ENCODE measurements at places on chromosomes 3 and 15.

GRCh38 chr3:187903697-187904096 lies 158.4 kb upstream of the BCL6 start:
- no peak for DNase-seq

GRCh38 chr3:109225516-109225915 lies 89.0 kb downstream of the C3orf85 start:
- no peak for DNase-seq

DNA sequence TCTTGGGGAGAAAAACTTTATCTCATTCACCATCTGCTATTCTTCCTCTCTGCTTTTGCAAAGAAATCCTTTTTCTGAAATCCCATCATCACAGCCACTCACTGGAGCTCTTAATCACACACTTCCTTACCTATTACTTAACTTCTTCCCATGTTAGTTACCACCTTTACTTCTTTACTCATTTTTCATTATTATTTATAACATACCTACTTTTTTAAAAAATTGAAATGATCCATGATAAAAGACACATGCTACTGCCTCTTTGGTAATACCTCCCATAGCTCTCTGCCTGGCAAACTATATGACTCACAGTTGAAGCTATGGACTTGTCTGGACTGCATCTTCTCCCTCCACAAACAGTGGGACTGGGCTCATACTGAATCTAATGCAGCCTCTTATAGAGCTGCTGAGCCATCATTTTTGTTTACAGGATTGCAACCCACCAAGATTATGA lies 150.3 kb downstream of the TNIK start:
- DNase-seq: no peak

DNA sequence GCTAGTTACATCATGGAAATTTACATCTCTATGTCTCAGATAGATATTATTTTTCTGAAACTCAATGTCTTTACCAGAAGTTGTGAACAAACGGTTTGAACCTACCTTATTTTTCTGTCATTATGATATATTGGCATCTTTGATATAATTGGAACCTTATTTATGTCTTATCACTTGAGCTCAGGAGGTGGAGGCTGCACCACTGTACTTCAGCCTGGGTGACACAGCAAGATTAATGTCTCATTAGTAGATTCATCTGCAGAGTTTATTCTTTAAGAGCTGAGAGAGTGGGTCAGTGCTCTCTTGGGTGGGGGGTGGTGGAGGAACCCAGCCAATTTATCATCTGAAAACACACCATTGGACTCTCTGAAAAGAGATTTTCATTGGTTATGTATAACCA lies 21.4 kb downstream of the SCG3 start:
- DNase-seq: no peak

- no peak for DNase-seq
Observed at GRCh38 chr3:127388427-127388826, 100.6 kb upstream of the PRR20G start.

GRCh38 chr3:50655009-50655830 lies 19.5 kb upstream of the DOCK3 start:
- no peak for DNase-seq

DNA sequence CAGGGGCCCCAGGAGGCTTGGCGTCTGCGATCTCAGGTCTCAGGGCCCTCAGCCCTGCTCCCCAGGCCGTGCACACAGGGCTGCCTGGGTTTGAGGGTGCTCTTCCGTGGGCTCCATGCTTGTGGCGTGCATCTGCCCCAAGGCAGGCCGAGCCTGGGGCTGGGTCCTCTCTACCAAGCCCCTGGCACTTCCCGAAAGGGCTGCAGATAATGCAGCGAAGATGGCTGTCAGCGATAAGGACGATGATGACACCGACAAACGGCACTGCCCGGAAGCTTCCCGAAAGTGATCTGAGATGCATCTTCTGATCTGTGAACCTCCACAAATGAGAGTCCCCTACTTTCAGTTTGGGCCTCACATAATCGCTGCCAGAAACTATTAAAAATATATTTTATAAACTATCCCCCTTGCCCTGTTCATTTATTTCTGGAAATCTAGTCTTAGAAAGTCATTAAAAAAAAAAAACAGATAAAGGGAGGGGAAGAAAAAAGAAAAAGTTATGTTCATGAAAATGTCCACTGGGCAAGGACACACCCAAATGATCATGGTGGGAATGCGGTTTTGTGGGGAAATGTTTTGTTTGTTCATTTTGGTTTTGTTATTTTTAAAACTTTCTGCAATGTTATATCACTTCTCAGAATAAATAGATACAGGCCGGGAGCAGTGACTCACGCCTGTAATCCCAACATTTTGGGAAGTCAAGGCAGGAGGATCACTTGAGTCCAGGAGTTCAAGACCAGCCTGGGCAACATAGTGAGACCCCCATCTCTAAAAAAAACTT lies 51.5 kb downstream of the RPN1 start:
- DNase-seq: no peak

Data from stimulated activated CD4-positive, alpha-beta T cell treated with anti-CD3 and anti-CD28 coated beads, Interleukin-15, amount 100 ng/mL, for 1 hour (primary cell).